ENCODE measurements at places on chromosomes 3 and 15.

DNA sequence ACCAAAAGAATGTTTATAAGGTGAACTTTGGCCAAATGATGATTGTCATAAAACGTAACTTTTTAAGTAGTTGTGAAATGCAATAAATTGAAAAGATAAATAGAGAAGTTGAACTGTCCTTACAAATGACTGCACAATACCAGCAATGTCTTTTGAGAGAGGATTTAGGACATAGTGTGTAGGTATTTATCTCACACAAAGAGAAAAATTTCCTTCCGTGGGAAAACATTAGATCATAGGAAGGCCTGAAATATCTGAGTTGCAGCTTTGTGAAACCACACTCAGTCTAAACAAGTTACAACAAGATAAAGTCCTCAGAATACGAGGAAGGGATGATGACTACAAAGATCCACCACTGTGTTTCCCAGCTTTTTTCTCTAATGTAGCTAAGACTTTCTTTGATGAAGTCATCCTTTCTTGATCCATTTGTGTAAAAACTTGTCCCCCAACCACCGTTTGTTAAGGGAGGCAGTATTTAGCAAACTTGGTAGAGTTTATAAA lies 16.0 kb downstream of the ROBO2 start:
- no peak for DNase-seq

- DNase-seq: no peak
Observed at GRCh38 chr3:141082064-141082463, 30.9 kb downstream of the SPSB4 start.

DNA sequence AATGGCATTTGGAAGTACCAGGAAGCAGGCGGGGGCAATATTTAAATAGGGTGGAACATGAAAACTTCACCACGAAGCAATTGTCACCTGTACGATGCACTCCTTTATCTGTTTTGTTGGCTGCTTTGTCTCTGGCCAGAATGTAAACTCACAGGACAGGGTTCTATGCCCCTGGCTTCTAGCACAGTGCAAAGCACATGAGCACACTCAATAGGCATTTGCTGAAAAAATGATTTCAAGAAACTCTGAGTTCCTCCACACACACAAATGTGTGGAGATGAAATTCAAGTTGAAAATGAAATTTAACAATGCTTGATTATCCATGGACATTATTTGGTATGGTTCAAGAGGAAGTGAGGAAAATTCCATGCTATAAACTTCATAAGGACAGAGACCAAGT lies 229.6 kb upstream of the FEZF2 start:
- no peak for DNase-seq

DNA sequence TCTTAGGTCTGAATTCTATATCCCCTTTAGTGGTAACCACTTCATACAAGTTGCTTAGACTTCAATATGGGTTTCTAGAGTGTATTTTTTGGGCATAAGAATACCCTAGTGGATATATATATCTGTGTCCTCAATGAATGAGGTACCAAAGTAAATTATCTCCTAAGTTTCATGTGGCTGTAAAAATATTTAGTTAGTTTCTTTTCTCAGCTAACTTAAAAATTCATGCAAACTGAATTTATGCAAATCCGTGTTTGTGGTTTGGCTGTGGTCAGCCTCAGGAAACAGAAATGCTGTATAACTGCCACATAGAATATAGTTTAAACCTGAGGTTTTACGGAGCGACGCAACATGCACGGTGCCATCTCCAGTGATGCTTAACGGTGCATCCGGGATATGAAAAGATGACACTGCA lies 80.3 kb downstream of the PEX5L start:
- no peak for DNase-seq

DNA sequence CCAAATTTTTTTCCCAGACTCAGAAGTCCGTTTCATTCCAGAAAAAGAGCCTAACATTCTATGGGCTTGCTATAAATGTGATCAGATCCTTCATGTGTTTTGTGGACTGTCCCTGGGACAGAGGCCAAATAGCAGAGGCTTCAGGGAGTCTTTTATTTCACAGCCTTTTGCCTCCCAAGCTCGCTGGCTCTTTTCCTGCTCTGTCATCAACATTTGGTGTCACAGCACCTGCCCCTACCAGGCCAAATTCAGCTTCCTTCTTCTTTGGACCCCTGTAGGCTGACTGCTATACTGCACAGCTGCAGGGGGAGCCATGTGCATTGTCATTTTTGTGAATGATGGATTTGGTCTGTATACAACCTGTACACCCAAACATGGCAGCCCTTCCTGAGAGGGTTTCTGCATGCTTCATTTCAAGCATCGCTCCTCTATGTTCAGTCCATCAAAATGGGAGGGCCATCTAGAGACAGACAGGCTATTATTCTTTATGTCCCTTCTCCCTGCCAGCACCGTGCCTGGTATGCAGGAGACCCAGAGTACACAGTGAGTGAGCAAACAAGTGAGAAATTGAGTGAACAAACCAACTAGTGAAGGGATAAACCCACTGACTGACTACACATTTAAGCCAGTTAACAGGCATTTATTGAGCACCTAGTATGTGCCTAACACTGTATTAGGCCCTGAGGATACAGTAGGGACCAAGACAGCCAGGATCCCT lies 17.9 kb upstream of the RPP14 start:
- DNase-seq: no peak

GRCh38 chr3:183073839-183074238 lies 25.5 kb downstream of the MCCC1 start:
- DNase-seq: no peak

- no peak for DNase-seq
Observed at GRCh38 chr3:116186049-116186448, 259.2 kb downstream of the LSAMP start.

GRCh38 chr3:132597660-132598059 lies 590 bp downstream of the ACKR4 start:
- no peak for DNase-seq

- no peak for DNase-seq
Observed at GRCh38 chr3:73653877-73654276, 29.1 kb upstream of the PDZRN3 start.

DNA sequence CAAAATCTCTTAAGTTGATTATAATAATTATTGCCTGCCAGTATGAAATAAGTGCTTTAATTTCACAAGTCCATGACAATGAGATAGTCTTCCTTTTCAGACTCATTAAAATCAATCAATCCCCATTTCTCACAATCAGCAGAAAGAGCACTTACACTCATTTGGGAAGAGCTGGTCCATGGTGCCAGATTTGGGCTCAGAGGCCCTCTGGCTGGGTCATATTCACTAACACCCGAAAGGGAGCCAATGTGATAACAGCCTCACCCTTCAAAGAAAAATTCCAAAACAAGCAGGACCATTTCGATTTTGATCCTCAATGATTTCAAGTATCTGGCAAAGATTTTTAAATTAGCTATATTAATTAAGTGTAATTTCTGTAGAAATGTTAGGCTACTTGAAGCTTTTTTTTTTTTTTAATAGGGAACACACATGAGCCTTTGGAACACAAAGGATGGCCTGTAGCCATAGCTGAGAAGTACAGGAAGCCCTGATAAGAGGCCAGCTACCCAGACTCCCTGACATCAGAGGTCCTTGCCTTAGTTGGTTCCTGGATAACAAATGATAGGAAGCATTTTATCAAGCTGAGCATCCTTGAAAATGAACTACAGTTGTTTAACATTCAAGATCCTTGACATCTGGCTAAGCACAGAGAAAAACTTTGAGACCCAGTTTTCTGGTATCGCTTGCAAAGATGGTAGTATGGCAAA lies 17.1 kb downstream of the MCF2L2 start:
- no peak for DNase-seq

DNA sequence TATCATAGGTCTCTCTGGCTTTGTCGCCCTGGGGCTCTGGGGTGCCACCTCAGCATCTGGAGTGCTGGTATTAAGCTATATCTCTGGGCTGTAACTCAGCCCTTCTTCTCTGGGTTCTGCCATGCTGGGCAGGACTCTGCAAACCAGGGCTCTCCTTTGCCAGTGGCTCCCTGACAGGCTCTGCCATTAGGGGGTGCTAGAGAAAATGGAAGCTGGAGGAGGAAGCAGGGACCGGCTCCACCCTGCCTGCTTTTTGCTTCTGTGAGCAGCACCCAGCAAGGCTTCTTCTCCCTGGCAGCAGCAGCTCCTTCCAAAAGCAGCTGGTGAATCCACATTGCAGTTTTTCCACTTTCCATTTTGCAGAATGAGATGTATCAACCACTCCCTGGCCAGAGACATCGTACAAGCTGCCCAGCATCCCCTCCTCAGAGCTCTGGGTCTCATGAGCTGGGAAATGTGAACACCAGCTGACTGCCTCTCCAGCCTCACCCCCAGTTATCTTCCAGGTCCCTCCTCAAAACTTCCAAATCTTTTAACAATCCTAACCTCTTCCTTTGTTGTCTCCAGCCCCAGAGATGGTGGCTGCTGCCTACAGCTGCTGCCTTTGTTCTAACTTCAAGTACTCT lies 165.0 kb downstream of the ABHD5 start:
- no peak for DNase-seq

- DNase-seq: no peak
Observed at GRCh38 chr3:102353148-102353547, 81.7 kb upstream of the ZPLD1 start.

- DNase-seq: no peak
Observed at GRCh38 chr3:43373560-43373928, 87.2 kb downstream of the SNRK start.

GRCh38 chr3:128107834-128108233 lies 15.8 kb downstream of the RUVBL1 start:
- no peak for DNase-seq

DNA sequence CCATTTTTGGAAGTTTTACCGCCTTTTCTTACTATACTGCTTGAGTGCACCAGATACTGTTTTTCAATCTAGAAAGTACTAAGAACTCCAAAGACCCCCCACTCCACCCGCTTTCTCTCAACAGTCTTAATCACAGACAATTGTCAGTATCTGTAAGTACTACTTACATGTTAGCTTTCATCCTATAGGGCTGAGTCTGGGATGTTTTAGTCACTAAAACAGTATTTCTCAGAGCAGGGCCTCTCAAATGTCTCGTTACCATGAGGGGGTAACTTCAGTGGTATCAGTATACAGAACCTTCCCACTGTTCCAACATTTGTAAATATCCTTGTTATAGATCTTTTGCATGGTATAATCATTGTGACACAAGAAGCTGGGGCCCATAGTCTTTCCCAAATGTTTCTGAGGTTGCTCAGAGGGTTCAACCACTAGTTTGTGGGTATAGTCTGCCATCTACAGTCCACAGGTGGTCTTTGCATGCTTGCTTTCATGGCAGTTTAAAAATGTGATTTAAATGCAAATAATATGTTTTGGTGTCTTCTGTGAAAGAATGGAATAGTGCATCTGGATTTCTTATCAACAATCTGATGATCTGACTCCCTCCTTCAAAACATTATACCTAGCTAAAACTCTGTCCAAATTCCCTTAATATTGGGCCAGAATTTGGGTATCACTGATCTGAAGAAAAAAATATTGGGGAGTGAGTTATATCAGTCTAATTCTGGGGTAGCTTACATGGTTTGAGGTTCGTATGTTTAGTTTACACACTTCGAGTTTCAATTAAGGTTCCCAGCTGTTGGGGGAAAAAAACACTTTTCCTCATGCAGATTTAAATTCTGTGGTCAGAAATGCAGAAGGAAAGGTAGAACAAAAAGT lies 18.0 kb upstream of the DNAJC13 start:
- no peak for DNase-seq

DNA sequence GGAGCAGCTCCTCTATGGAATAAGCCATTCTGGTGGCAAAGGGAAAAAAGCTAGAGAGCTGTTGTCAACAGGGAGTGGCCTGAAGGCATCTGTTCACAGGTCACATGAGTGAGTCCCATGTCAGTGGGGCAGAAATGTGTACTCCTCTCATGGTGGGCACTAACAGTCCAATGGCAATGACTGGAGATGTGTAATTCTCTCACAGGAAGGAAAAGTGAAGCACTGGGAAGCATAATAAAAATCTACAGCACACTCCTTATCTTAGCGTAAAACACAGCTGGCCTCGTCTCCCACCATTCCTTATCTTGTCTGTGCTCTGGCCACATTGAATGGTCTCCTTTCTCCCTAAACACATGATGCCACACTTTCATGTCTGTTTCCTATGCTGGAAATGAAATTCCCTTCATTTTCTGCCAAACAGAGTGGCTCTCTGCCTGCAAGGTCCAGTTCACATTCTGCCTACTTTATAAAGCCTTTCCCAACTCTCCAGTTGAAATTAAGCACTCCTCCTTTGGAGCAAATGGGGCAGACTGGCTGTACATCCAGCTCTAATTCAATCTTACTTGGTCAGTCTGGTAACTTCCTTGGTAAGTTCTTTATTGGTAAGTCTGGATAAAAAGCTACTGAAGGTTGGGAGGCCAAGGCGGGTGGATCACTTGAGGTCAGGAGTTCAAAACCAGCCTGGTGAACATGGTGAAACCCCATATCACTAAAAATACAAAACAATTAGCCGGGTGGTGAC lies 139.8 kb downstream of the RPL22L1 start:
- no peak for DNase-seq

DNA sequence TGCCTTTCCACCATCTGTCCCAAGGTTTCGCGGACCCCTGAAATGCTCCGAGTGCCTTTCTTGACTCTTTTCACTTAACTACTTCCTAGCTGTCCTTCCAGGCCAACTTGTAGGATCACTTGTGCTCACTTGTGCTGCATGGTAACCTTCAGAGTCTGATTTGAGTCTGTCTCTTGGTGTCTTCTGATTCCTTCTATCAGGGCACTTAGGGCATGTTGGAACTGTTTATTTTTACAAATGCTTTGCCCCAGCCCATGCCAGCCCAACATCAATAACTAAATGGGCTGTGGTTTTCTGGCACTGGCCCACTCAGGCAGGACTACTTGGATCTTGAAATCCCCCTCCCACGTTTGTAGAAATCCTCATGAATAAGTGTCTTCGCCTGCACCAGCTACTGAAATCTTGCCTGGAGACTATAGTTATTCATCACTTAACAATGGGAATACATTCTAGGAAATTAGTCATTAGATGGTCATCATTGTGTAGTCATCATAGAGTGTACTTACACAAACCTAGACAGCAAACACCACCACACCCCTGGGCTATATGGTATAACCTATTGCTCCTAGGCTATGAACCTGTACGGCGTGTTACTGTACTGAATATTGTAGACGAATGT lies 123.1 kb upstream of the STRIT1 start:
- DNase-seq: no peak

GRCh38 chr3:13705702-13706280 lies 156.9 kb downstream of the FBLN2 start:
- DNase-seq: no peak

GRCh38 chr15:63986751-63987341 lies 59.4 kb downstream of the DAPK2 start:
- no peak for DNase-seq

GRCh38 chr3:9099702-9100512 lies 136.6 kb upstream of the RAD18 start:
- no peak for DNase-seq
